Mucosa of descending colon (tissue), 3 donors: ENCODE measurements at places on chromosomes 6 and 20. TPM values are rescaled to one million over a fixed set of nuclear protein-coding genes. Genes with fewer than 3 reads are reported as not detected.

Gene GPX5
- total RNA-seq = not detected

Gene TMEM74B
- 0.38 TPM for total RNA-seq

Gene EPB41L2
- 148 TPM for total RNA-seq

Gene MATN4
- total RNA-seq = not detected

Gene SYCP2
- 1.3 TPM for total RNA-seq

Gene SPTLC3
- total RNA-seq = 9.7 TPM

Gene PDYN
- total RNA-seq = not detected

Gene BPI
- total RNA-seq = not detected

Gene PGBD1
- 0.75 TPM for total RNA-seq

Gene MTFR2
- total RNA-seq = 2.2 TPM

Gene EFCAB8
- total RNA-seq = 0.17 TPM
